ENCODE measurements at places on chromosomes 12 and 14. TPM values are rescaled to one million over a fixed set of nuclear protein-coding genes. Genes with fewer than 3 reads are reported as not detected.

GRCh38 chr12:82523996-82524395, 162.7 kb upstream of the TMTC2 start:
- no peak for DNase-seq

GRCh38 chr12:116404913-116405611, 127.6 kb upstream of the MED13L start:
- DNase-seq: no peak

GRCh38 chr12:126030573-126030972, 965.3 kb downstream of the AACS start:
- no peak for DNase-seq

DNA sequence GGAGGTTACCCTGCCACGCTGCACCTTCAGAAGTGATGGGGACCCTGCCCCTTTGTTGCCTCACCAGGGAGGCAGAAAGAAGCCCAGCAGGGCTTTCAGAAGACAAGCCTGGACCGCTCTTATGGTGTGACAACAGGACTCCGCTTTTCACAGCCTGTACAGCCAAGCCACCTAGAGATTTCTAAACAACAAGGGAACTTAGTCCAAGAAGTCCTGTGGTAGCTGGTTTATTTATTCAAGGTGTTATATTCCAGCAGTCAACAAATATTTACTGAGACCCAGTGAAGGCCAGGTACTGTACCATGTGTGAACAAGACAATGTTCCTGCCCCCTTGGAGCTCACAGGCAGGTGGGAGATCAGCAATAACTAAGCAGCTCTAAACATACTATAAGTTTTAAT, 4.0 kb upstream of the TMEM229B start:
- no peak for DNase-seq

GRCh38 chr12:49776858-49777257, 35.5 kb downstream of the TMBIM6 start:
- no peak for DNase-seq

- no peak for DNase-seq
Measured at GRCh38 chr12:131499160-131499863, 211.6 kb upstream of the SFSWAP start.

DNA sequence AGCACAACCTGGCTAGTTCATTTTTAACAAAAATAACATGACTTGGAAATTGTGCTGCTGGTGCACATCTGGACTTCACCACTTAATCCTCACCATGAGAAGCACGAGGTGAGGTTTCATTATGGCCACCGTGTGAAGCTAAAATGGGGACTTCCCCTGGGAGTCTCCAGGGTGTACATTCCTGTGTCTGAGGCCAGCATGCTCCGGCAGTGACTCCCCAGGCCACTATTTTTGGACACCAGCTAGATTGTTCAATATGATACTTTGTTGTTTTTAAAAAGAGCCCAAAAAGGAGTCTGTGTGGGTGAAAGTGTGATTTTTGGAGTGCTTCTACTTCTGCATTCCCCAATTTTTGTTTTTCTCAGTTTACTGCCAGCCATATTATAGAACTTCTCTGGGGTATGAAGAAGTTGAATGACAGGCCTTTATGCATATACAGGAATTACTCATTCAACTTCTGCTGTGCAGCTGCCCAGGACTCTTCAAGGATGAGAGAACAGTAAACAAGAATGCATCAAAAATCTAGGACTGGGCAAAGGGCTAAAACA, 16.9 kb upstream of the AICDA start:
- DNase-seq: peak; percentile 83

DNA sequence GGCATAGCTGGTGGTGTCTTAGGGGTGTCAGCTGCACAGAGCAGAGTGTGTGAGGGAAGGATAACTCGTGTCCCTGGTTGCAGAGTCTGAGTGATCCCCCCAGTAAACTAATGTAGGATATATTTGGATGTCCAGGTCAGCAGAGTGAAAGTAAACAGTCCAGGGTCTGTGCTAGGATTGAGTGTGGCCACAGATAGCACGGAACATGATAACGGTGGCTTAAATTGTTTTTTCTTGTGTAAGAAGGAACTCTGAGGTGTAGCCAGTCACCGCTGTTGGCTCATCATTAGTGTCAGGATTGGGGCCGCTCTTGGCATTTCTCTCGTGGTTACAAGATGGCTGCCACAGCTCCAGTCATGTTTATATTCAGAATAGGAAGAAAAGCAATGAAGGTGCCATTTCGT, 97.3 kb downstream of the DERA start:
- peak; percentile 13 for DNase-seq

DNA sequence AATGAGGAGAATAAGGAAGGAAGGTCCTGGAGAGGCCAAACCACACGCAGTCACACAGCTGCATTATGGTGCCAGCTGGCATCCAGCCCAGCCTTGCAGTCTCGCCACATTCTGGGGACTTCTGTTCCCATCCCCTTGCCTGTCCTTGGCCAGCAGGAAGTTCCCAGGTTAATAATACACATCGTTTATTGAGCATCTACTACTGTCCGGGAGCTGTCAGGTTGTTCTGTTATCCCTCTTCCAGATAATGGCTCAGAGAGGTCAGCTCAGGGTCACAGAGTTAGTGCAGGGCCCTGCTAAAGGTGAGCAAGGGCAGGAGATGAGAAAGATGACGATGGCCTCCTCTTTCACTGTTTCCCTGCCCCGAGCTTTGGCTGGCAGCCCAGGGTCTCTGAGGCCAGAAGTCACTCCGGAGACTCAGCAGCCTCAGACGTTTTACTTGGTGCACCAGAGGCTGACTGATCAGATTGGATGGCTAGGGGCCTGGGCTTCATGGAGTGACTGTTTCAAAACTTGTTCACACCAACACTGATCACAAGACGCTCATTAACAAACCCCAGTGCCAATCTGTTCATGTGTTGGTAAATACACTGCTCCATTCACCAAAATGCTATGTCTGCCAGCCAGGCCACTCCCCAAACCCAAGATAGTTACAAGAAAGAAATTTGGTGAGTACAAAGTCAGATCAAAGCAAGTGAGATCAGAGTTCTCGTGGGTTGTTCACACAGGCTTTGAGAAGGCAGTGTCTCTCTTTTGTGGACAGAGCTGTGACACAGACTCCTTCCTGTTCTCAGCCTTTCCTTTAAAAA, 79.2 kb downstream of the B4GALNT3 start:
- peak; percentile 69 for DNase-seq

- peak; percentile 88 for DNase-seq
Measured at GRCh38 chr12:42981379-42981778, 391.8 kb upstream of the PRICKLE1 start.

GRCh38 chr14:24215495-24216344, at the start of gene MDP1:
Gene MDP1 (minus strand): TSS chr14:24216066. CDS start chr14:24215955, 111 bp downstream.
- DNase-seq: peak; percentile 86

DNA sequence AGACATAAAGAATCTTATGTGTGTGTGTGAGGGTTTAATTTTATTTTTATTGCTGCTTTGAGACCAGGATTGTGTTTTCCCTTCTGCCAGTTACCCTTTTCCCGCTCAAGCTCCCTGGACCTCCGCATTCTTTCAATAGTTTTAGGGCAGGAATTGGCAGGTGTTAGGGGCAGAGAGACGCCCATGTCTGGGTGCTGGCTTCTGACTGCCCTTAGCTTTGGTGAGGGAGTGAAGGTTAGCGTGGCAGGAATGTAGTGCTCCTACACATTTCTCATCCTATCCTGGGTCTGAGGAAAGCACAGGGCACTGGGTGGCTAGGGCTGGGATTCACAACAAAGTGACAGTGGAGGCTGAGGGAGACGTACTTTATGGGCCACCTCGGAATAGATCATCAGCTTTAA, 428.1 kb downstream of the ZFP36L1 start:
- no peak for DNase-seq

GRCh38 chr14:65255583-65256461, 153.5 kb upstream of the MAX start:
- no peak for DNase-seq

- DNase-seq: peak; percentile 92
Measured at GRCh38 chr12:124904306-124905098, 9.9 kb downstream of the UBC start.

DNA sequence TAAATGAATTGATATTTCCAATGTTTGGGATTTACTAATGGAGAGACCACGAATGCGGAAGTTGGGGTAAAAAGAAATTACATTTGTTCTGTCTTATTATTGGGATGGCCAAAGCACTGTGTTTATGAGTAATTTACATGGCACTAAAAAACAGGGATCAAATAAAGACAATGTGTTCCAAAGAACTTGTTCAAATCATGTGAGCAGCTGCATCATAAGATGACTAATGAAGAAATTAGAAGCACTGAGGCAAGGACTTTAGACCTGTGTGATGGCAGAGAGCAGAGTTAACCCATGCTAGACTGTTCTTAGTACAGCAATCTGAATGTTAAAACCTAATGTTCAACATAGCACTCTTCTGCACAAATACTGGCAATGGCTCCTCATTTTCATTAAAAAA, 34.3 kb upstream of the DCN start:
- DNase-seq: peak; percentile 82

HOXC12 gene
- total RNA-seq: 0.38 TPM

MMP17 gene
- 33.1 TPM for total RNA-seq

SLC35E3 gene
- 2.1 TPM for total RNA-seq

HOXC9 gene
- 8.8 TPM for total RNA-seq

CACNA1C gene
- 0.57 TPM for total RNA-seq

CIDEB gene
- total RNA-seq: 0.34 TPM

GARIN6 gene
- not detected for total RNA-seq

SLC8A3 gene
- 12.8 TPM for total RNA-seq

WNT5B gene
- total RNA-seq: 50.9 TPM

KCNJ8 gene
- total RNA-seq: 0.13 TPM

EPYC gene
- not detected for total RNA-seq

PPM1H gene
- 1.6 TPM for total RNA-seq

CLEC2A gene
- not detected for total RNA-seq

SERPINA1 gene
- not detected for total RNA-seq

Measured in LHCN-M2 (cell line).